ENCODE measurements at places on chromosomes 16 and 17.

DNA sequence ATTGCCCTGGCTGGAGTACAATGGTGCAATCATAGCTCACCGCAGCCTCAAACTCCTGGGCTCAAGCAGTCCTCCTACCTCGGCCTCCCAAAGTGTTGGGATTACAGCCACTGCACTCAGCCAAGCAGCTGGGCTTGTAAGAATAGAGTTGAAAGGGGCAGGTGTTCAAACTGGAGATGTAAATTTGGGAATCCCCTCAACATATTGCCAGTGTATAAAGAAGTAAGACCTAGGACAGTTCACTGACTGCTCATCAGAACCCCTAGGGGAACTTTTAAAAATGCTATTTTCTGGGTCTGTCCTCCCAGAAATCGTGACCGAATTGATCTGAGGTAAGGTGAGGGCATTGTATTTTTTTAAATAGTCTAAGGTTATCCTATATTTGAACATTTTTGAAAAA is 8.9 kb upstream of the DNAJA2 start:
- no peak for DNase-seq

GRCh38 chr16:14416184-14416583 is 213.9 kb downstream of the PARN start:
- DNase-seq = no peak

DNA sequence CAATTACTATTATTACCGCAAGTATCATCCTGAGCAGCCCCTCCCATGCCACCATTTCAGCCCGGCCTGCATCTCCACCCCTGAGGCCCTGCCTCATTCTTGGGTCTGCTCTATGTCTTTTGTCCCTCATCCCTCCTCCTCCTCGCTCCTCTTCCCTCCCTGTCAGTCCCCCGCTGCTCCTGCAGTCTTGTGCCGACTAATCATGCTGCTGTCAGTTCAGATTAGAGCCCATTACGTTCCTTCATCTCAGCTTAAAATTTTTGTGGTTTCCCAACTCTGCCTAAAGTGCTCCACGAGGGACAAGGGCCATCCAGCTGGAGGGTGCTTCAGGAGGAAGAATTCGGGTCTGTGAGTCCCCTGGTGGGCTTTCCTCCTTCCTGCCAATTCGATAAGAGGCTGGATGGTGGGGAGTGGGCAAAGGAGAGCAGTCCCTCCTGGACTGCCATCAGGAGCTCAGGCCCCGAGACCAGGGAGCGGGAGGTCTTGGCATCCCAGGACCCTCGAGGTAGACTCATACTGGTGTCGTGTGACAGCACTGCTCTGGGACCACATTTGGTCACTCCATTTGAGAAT is 32.9 kb upstream of the GOSR2 start:
- DNase-seq = no peak

DNA sequence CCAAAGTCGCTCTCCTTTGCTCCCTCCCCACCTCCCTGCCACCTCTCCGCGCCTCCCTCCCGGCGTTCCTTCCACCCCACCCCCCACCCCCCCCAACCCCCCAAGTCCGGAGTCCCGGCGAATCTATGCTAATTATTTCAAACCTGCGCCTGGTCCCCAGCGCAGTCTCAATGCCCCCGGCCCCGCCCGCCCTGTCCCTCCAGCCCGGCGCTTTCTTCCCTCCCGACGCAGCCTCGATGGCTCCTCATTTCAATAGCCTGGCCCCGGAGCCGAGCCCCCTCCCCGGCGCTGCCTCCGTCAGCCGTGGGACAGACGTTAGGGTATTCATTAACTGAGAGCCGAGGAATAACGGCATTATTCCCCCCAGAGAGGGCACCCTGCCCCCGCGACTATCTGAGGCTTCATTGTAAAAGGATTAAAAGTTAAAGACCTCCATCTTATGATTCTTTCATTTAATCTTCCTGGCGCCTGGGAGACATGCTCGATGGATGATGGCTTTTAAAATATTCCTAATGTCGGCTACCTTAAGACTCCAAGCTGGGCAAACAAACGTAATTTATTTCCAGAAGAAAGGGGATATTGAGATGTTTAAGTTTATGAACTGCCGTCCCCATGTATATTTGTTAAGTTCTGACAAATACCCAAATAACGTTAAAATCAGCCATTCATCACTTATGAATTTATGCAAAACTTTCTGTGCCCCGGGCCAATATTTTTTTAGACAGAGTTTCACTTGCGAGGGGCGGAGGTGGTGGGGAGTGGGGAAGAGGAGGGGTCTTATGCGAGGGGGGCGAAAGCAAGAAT is 3.4 kb downstream of the NOG start:
- no peak for DNase-seq

GRCh38 chr17:1755252-1755826 is 6.5 kb upstream of the SERPINF1 start:
- DNase-seq = no peak

DNA sequence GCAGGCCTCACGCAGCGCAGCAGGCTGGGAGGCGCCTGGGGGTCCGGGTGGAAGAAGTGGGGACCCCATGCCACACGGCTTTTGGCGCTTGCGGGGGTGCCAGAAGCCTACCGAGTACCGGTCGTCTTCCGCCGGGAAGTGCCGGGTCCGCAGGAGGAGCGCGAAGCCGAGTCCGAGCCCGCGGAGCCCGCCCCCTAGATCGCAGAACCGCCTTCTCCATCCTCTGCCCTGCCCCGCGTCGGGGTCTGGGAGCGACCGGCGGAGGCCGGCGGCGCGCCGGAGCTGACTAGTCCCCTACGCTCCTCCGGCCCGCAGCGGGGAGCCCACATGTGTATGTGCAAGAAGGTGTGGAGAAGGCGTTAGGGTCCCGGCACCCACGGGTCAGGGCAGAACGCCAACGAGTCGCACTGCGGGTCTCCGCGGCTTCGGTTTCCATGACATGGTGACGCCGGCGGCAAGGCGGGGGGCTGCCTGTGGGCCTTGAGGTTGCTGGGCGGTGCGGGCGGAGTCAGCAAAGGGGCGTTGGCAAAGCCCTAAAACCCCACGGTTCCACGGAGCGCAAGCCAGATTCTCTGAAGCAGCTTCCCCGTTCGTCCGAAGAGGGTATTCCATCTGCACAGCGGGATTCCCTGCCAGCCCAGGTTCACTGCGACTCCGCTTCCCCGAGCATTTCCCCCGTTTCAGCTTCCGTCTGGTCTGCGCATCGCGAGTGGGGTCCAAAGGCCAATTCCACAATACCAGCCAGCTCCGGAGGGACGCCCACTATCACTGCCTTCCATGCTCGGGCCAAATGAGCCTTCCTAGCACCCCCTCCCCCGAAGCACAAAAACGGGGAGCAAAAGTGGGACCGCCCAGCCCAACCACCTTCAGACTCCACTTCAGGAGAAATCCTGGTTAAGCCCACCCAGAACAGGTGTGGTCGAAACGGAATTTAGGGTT is 2.3 kb upstream of the LHX1 start:
- no peak for DNase-seq

DNA sequence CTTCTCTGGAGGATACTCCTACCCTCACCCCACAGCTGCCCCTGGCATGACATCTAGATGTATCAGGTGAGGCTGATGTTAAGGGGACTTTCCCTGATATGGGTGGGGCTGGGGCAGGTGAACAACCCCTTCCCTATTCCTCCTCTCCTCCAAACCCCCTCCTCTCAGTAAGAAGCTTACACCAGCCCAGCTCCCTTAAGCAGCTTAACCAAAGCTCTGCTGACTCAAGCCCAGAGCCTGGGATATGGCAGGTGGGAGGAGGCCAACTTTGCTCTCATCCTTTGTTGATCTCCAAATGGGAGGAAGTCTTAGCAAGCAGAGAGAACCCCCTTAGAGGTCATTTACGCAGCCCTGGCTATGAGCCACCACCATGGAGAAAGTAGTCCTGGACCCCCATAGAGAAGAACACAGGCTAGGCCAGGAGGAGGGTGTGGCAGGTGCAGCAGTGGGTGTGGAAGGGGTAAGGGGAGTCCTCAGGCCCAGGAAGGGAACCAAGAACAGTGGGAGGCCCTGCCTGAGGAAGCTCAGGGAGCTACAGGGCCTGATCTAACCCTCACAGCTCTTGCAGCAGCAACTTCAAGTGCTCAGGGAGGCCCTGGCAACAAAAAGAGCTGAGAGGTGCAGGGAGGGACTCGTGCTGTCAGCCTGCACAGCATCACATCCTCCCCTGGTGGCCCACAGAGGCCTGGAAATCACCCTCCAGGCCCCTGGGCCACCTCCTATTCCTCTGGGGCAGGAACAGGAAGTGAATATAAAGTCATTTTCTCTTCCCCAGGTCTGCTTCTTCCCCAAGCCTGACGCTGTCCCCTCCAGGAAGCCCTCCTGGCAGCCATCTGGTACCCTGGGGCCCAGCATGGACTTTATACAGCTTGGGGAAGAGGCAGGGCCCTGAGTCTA is 2.9 kb downstream of the UNC119 start:
- peak; percentile 35 for DNase-seq

DNA sequence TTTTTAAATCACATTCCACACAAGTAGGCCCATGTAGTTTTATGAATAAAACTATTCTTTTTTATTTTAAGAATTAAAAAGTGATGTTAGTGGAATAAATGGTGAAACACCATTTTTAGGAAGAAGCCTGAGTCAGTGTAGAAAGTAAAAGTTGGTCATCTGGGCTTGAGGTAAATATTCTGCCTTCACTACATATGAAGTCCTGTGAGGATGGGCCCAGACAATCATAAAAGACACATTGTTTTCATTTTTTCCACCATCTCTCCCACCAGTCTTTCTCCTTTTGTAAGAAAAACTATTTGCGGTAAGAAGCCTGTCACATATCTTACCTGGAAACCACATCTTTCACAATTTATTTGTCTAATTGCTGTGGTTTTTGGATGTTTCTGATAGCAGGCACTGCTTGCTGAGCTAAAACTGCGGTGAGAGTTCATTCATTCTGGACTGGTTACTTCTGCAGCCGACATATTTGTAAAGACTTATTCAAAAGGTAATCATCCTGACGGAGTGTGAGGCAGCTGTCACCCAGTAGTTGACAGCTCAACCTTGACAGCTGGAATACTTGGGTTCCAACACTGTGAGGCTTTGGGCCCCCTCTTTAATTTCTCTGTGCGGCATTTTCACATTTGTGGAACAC is 10.6 kb upstream of the RFFL start:
- peak; percentile 20 for DNase-seq
